ENCODE measurements at places on chromosomes 11 and 22.
A peak's percentile ranks its signal among the peaks of the same experiment; 100 is the strongest.

DNA sequence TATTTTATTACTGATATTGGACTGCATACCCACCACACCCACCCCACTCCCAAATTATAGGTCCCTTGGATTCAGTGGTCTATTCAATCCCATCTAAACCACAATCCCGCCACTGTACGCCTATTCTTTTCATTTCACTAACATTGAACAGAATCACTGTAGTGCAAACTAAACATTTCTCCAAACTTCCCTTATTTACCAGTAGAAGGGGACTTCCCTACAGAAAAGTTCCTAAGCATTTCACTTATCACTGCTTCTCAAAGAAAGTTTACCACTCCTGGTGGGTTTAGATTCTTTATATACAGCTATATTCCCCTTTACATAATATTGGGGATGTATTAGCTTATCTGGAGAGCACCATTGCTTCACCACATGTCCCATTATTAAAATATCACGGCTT lies 29.3 kb downstream of the OR8B12 start:
- DNase-seq, result no peak

GRCh38 chr11:33687733-33688479 lies 12.7 kb downstream of the C11orf91 start:
- no peak for DNase-seq

- DNase-seq, result no peak
Measured at GRCh38 chr22:17349172-17349571, 20.1 kb upstream of the CECR2 start.

DNA sequence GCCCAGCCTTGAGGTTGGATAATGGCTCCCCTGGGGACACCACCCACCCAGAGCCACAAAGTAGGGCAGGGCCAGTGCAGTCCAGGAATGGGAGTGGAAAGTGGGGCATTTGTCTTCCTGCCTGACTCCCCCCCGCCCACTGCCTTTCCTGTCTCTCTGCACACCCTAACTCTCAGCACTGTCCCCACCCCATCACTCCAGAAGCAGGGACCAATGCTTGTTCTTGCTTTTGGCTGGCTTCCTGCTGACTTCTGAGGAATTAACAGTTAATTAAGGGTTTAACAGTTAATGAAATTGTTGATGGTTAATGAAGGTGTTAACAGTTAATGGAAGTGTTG lies 4.7 kb downstream of the PITPNM1 start:
- DNase-seq, result no peak

GRCh38 chr11:2933375-2934020 lies 4.3 kb upstream of the PHLDA2 start:
- peak; percentile 7 for DNase-seq

- no peak for DNase-seq
Measured at GRCh38 chr11:79237091-79237490, 203.7 kb downstream of the TENM4 start.

- DNase-seq, result peak; percentile 73
Measured at GRCh38 chr11:74004759-74005615, 3.9 kb downstream of the UCP3 start.

GRCh38 chr22:18968011-18968749 lies 32.1 kb upstream of the PRODH start:
- DNase-seq, result no peak

DNA sequence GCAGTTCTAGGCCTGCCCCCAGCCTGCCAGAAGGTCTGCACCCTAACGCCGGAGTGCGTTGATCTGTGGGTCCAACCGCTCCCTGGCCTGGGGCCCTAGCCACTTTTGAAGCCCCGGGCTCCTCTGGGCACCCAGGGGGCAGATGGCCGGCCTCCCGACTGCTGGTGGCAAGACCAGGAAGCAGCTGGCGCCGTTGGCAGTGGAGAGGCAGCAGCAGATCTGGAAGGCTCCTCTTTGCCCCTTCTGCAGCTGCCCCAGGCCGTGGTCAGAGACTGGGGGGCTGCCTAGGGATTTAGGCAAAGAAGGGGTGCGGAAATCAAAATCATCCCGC lies 445 bp upstream of the VWCE start:
- DNase-seq, result no peak

- DNase-seq, result no peak
Measured at GRCh38 chr11:27621405-27622161, 78.7 kb downstream of the BDNF start.

GRCh38 chr11:74699615-74700396 lies 31.4 kb downstream of the CHRDL2 start:
- DNase-seq, result no peak

DNA sequence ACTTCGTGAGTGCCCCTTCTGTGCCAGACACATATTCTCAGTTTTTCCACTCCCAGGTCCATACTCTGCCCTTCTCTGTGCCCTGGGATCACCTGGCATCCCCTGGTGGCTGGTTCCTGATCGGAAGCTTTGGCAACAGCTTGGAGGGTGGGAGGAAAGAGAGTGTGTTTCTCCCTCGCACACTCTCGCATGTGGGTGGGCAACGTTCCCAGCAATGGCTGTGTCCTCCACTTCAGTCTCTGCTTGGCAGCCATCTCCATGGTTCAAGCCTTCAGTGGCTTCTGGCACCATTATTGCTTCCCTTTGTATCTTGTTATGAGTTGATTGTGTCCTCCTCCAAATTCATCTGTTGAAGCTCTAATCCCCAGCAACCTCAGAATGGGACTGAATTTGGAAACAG lies 342.7 kb upstream of the SYN3 start:
- no peak for DNase-seq

GRCh38 chr11:30666817-30667216 lies 80.7 kb upstream of the MPPED2 start:
- no peak for DNase-seq

DNA sequence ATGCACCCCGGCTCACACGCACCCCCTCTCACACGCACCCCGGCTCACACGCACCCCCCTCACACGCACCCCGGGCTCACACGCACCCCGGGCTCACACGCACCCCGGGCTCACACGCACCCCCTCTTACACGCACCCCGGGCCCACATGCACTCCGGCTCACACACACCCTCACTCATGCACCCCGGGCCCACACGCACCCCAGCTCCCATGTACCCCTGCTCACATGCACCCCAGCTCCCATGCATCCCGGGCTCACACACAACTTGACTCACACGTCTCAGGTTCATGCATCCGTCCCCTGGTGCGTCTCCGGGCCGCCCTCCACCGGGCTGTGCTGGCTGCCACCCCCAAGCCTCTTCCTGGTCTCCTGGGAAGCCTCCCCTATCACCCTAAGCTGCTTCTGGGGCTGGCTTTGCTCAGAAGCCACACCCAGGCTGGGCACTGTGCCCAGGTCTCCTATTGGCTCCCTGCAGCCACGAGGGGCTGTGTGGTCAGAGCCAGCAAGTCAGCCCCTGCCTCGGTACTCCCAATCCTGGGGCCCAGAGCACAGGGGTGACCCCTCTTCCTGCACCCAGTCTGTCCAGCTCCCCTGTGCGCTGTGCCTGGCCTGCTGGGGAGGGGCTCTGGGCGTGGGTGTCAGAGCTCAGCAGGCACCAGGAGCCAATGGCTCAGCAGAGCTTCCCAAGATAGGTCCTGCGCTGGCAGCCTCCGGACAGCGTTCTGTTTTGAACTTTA lies 16.9 kb downstream of the TSPAN4 start:
- DNase-seq, result no peak

- DNase-seq, result peak; percentile 58
Measured at GRCh38 chr11:35126000-35126878, 12.7 kb upstream of the CD44 start.

GRCh38 chr11:43693069-43693468 lies 12.5 kb downstream of the HSD17B12 start:
- no peak for DNase-seq

DNA sequence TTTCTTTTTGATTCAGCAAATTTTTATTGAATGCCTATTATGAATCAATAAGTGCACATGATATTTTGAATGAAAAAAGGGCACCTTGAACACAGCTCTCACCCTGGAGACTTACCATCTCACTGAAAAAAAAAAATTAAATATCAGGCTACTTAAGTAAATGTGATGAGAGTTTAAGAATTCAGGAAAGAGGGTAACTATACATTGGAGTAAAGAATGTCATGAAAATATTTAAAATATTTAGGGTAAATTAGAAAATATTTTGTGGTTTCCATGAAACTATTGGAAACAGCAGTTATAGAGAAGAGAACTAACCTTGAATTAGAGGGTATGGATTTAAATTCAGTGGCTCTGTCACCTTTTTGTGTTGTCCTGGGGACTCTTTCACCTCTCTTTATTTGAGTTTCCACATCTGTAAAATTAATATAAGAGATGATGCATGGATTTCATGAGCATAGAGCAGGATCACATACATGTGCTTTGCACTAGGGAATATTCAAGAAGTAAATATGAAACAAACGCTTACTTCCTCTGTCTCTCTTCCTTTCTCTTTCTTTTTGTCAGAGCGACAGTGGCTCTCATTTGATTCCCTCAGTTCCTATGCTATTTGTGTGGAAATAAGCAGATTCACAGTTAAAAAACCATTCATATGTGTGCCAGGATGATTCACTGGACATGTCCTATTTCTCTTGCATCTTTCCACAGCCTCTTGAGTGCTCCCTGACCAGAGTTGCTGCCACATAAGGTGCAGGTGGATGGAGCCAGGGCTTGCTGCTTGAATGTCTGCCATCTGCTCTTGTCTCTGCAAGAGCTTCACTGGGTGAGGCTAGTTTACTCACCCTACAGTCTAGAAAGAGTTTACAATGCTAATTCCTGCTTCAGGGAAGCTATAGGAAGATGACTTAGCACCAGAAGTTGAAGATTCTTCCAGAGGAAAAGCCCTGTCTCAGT lies 533.1 kb downstream of the ETS1 start:
- DNase-seq, result no peak

Measured in activated naive CD4-positive, alpha-beta T cell treated with anti-CD3 and anti-CD28 coated beads, Interleukin-2, amount 50 U/mL, for 16 hours (primary cell).